ENCODE measurements at places on chromosomes 1 and 21.

DNA sequence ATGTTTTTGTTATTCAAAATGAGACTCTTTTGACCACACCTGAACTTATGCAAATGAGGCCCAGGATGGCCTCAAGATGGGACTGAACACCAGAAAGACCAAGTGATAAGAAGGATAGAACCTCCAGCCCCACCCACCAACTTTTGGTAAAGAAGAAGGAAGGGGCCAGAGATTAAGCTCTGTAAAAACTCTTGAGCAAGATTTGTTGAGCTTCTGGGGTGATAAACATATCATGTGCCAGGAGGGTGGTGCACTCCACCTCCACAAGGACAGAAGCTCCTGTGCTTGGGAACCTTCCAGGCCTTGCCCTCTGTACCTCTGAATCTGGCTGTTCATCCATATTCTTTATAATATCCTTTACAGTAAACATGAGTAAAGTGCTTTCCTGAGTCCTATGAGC, 5.3 kb downstream of the RSPH1 start:
- no peak for DNase-seq

DNA sequence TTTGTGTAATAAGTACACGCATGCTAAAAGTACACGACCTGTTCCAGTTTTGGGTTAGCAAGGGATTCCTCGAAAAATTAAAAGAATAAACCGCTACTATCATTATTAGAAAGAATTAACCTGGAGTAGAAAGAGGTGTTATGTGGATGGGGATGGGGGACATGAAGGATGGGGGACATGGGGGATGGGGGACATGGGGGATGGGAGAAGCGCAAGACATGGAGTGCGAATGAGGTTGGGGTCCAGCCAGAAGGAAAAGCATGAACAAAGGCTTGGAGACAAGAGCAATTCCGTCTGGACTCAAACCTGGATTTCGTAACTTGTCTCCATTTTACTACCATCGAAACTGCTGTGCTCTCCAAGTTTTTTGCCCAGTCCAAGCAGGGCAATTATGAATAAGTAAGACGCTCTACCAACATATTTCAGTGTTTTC, 591 bp upstream of the KDM1A start:
- no peak for DNase-seq

GRCh38 chr1:112833806-112834205, 118.7 kb upstream of the PPM1J start:
- no peak for DNase-seq

GRCh38 chr1:166140251-166140650, 26.6 kb downstream of the FAM78B start:
- DNase-seq = no peak

DNA sequence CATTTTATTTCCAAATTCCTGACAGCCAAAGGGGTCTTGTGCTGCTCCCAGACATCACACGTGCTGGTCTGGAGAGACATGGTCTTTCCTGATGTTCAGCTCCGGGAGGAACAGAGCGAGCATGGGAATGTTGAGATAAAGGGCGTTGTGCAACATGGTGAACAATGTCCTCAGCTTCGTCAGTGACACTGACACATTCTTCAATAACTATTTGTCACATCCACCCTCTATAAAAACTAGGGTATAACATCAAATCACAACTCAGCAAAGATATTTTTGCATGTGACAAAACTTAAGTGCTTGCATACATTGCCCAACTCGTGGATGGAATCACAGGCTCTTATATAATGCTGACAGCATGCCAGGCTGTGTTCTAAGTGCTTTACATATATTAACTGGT, 42.4 kb upstream of the GRHL3 start:
- no peak for DNase-seq

DNA sequence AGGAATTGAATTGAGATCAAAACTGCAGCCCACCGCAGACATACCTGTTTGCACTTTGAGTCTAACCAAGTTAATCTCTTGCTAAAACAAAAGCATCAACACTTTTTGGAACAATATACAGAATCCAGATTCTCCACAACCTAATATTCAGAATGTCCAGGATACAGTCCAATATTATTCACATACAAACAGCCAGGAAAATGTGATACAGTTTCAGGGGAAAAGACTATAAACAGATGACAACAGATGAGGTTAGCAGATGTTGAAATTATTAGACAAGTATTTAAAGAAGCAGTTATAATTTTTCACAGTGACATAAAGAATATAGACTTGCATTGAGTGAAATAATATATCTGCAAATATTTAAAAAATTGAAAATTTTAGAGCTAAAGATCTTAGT, 678.1 kb upstream of the CXADR start:
- no peak for DNase-seq

DNA sequence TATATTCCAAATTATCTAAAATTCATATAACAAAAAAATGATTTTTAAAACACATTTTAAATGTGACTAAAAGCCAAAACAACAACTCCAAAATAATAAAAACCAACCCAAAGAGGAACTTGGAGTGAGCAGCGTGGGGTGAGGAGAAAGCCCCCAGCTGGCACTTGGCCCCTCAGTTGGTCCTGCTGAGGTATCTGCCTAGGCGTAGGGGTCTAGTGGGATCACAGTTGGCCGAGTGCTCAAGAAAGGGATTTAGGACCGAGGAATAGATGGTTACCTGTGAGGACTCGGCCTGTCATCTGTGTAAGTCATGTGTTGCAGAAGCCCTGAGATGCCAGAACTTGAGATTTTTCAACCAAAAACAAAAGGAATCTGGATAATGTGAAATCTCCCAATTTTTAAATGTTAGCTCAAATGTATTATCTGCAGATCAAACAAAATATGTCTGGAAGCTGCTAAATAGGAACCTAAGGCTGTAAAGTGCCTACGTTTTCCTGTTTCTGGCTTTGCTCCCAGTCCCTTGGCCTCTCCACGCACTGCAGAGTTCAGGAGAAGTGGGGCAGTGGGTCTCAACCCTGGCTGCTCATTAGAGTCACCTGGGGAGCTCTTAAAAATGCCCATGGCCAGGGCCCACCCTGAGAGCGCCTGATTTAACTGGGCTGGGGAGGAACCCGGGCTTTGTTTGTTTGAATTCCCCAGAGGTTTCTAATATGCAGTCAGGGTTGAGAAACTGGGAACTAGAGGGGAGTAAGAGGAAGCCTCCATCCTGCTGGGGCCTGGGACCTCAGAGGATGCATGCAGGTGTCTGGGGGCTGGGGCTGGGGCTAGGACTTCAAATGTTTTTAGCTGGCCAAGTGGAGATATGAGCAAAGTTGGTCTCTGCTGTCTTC, 38.5 kb upstream of the LDLRAP1 start:
- no peak for DNase-seq

DNA sequence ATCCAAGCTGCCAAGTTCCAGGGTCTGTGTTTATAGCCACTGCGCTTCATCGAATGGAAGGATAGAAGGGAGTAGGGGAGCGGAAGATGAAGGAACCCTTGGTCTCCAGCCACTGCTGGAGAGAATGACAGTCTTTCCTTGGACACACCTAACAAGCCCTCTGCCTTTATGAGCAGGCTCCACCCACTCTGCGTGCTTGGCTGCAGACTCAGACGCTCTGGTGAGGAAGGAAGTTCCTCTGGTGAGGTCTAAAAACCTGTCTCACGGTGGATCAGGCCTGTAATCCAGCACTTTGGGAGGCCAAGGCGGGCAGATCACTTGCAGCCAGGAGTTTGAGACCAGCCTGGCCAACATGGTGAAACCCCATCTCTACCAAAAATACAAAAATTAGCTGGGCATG, 55.4 kb downstream of the MATN1 start:
- DNase-seq = no peak

DNA sequence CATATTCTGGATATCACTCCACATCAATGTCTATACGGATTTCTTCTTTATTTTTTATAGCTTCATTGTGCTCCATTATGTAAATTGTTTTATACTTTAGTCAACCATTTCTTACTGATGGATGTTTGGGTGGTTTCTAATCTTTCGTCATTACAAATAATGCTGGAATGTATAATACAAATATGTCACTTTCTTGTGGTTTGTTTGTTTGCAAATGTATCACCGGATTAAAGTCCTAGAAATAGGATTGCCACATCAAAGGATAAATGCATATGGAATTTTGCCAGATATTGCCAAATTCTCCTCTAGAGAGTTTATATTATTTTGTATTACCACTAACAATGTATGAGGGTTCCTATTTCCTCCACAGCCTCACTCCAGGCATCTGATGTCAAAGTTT, 48.7 kb upstream of the PRDM2 start:
- no peak for DNase-seq

GRCh38 chr1:198612471-198613260, 26.2 kb upstream of the PTPRC start:
- DNase-seq = no peak

DNA sequence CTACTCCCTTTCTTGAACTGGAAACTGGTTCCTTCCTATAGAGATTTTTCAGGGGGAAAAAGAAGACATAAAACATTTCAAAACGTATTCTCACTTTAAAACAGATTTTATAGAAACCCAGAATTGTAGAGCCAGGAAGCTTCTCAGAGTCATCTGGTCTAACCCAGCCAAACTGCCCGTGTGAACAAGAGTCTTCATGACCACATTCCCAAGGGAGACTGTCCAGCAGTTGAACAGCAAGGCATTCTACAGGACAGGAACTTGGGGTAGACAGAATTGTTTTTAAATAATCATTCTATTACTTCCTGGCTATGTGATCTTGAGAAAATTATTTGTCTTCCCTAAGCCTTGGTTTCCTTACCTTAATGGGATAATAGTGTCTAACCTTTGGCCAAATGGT, 163.5 kb upstream of the IVNS1ABP start:
- no peak for DNase-seq

DNA sequence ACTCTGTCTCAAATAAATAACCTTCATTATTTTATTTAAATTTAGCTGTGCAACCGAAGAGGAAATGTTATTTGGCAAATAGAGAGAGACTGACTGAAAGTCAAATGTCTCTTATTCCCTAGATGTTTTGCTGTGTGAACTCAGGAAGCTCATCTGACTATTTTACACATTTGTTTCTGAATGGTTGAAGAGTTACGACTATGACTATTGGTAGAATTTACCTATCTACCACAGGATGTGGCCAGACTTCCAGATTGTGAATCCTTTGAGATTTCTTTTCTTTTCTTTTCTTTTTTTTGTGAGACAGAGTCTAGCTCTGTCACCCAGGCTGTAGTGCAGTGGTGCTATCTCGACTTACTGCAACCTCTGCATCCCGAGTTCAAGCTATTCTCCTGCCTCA, 5.3 kb upstream of the SDE2 start:
- no peak for DNase-seq

DNA sequence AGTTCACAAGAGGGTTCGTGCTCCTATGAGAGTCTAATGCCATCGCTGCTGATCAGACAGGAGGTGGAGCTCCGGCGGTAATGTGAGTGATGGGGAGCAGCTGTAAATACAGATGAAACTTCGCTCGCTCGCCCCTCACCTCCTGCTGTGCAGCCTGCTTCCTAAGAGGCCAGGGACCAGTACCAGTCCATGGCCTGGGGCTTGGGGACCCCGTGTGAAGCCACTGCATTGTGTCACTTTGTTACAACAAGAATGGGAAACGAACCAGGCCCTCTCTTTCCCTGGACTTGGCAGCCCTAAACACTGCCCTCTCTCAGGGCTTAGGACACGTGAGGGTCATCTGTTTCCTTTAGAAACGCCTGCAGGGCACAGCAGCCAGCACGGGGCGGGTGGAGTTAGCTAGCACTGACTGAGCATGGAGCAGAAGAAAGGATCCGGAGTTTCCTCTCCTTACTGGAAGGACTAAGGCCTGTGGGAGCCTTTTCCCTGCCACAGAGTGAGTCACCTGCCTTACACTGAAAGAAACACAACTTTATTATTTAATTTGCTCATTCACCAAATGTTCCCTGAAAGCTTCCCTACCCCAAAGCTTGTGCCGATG, 185.2 kb upstream of the TMEM51 start:
- DNase-seq = no peak

DNA sequence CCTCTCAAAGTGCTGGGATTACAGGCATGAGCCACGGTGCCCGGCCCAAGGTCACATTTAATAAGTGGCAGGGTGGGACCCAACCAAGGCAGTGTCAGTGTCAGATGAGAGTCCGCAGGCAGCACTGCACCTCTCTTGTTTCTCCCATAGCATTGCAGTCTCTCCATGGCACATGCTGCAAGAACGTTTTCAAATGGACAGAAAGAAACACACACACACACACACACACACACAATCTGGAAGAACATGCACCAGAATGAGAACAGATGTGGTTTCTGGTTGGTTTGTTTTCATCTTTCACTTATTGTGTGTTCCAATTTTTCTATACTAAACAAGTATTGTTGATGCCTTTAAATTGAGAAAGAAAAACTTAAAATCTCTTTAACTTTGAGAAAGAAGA, 126.5 kb downstream of the SYF2 start:
- DNase-seq = no peak

DNA sequence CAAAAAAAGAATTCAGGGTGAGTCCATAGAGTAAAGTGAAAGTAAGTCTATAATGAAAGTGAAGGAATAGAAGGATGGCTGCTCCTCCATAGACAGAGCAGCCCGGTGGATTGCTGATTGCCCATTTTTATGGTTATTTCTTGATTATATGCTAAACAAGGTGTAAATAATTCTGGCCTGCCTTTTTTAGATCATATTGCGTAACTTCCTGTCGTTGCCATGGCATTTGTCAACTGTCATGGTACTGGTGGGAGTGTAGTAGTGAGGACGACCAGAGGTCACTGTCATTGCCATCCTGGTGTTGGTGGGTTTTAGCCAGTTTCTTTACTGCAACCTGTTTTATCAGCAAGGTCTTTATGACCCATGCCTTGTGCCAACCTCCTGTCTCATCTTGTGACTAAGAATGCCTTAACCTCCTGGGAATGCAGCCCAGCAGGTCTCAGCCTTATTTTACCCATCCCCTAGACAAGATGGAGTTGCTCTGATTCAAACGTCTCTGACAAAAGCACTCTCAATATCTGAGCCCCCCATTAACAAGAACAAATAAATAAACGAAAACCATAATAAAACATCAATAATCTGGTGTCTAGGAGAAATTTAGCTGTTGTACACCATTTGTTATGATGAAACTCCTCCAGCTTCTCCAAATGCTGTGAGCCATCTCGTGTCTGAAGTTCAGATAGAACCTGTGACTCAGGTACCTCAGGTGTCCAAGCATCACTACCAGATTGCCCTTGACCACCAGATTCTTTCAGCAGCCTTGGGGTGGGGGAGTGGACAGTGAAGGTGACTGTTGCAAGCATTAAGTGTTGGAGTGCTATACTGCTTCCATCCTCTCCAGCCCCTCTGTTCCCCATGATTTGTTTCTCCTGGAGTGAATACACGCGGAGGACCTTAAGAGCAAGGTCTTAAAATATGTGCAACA, 36.0 kb downstream of the EBNA1BP2 start:
- no peak for DNase-seq

DNA sequence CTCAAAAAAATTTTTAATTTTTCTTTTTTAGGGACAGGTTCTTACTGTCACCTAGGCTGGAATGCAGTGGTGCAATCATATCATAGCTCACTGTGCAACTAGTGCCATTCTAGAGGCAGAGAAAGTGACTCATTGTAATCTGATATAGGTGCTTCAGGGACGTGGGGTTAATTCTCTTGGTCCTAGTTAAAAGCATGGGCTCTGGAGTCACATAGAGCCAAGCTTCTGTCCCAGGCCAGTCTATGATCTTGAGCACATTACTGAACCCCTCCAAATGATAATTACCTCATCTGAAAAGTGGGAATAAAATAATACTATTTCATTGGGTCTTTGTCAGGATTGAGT, 1.1 kb upstream of the ADIPOR1 start:
- peak; percentile 62 for DNase-seq
